CD4-positive, alpha-beta T cell treated with Interleukin-6 for 4 hours (primary cell): ENCODE measurements at places on chromosomes 16 and 17.

DNA sequence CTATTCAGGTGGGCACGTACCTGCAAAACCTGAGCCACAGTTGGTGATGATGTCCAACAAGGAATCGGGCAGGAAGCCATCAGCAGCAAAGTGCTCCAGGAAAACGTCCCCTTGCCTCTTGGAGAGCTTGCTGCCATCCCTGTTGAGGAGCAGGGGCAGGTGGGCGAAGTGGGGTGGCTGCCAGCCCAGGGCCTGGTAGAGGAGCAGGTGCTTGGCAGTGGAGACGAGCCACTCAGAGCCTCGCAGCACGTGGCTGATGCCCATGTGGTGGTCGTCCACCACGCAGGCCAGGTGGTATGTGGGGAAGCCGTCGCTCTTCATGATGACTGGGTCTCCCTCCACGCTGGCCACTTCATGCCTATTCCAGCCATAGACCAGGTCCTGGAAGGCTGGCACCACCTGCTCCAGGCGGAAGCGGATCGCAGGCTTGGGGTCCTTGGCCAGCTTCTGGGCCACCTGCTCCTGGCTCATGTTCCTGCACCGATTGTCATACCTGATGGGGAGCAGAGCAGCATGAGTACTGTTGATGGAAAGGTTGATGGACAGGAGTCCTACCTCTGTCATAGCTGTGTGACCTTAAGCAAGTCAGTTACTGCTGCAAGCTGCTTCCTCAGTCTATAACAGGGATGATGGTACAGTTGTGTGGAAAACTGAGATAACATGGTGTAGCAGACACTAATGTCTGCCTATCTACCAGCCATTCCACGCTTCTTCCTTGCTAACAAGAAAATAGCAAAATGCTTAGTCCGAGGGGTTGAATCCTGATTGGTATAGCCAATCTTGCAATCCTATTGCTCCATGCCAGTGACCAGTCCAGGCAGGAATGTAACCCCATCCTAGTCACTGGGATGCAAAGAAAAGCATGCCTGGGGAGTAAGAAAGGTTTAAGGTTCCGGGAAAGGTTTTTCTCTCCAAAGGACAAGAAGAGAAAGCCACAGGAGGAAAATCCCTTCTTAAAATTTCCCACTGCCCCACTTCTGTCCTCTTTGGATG lies 22.0 kb downstream of the EARS2 start:
- DNase-seq = no peak

DNA sequence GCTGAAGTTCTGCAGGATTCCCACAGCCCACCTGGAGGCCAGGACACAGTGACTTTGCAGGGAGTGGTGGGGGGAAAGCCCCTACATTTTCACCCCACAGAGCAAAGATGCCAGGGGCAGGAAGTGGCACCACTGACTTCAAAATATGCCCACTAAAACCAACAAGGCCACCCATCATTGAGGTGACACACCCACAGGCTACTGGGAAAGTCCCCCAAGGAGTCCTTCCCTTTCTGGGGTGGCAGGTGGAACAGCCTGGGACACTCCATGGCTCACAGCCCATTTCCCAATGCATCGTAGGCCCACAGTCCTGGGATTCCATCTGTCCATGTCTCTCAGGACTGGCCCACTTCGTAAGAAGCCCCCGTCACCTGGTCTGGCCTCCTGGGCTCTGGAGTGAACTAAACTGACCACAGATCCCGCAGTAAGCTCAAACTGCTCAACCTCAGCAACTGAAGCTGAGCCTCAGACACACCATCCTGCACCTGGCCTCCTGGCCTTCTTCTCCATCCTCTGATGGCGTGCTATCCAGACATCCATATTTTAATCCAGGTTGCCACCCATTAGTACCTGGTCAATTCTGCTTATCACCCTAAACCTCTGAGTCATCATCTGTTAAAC lies 7.5 kb upstream of the CCL1 start:
- DNase-seq = no peak

GRCh38 chr17:64073771-64074703 lies 53.6 kb upstream of the ICAM2 start:
- DNase-seq = no peak

DNA sequence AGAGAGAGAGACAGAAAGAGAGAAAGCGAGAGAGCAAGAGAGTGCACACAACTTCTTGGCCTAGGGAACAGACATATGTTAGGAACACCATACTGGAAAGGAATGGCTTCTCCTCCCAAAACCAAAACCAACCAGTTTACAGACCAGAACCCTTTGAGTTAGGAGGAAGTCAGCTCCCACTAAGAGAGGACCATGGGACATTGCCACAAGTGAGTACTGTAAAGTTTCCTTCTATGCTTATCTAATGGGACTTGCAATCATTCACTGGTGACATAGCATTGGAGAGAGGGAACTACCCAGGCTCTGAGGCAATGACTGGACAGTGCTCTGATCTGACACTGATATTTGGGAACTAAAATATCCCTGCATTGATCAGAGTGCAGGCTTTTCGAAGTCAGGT lies 32.4 kb downstream of the TBC1D3B start:
- no peak for DNase-seq

- DNase-seq = no peak
These were observed 47.1 kb downstream of the EPN2 start for GRCh38 chr17:19284005-19284959.

GRCh38 chr17:81926451-81927151 lies 934 bp downstream of the MAFG start:
- DNase-seq = peak; percentile 71

- DNase-seq = no peak
These were observed 387.5 kb upstream of the GOT2 start for GRCh38 chr16:59121411-59122261.

DNA sequence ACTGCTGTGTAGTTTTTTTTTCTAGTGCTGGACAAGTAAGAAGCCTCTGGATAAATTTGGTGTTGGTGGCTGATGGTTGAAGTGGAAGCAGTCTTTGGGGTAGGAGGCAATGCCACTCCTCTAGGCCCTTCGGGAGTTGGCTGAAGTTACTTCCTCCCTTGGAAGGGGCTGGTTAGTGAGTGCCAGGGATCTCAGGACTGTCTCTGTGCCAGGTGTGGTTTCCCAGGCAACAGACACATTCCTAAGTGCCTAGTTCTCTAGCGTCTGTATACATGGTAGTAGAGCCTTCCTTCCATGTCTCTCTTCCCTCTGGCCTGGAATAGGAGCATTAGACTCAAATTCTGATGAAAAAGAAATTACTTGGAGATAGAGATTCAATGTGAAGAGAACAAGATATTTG lies 15.3 kb downstream of the TMEM98 start:
- no peak for DNase-seq

DNA sequence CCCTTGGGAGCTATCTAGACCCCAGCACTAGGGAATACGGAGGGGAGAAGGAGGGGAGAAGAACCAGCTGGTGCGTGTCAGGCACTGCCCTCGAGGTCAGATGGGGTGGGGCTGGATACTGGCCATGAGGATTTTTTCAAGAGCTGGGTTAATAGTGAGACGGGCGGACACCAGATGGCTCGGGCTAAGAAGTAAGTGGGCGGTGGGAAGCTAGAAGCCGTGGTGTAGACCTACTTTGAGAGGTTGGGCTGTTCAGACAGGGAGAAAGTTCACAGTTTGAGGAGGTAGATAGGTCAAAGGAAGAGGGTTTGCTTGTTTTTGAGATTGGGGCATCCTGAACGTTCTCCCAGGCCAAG lies 303.8 kb downstream of the SEC14L1 start:
- no peak for DNase-seq

DNA sequence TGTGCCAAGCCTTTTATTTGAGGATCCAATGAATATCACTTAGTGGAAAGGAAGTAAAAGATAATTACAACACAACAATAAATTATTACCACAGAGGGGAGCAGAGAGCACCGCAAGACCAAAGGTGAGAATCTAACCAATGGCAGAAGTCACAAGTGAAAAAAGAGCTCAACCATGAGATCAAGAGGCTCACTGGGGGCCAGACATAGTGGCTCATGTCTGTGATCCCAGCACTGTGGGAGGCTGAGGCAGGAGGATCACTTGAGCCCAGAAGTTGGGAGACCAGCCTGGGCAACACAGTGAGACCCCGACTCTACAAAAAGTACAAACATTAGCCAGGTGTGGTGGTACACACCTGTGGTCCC lies 17.7 kb downstream of the ANKRD11 start:
- DNase-seq = no peak

GRCh38 chr16:59593194-59593661 lies 859.1 kb upstream of the GOT2 start:
- DNase-seq = no peak

- no peak for DNase-seq
These were observed 57.8 kb downstream of the PDPK1 start for GRCh38 chr16:2595393-2596205.

DNA sequence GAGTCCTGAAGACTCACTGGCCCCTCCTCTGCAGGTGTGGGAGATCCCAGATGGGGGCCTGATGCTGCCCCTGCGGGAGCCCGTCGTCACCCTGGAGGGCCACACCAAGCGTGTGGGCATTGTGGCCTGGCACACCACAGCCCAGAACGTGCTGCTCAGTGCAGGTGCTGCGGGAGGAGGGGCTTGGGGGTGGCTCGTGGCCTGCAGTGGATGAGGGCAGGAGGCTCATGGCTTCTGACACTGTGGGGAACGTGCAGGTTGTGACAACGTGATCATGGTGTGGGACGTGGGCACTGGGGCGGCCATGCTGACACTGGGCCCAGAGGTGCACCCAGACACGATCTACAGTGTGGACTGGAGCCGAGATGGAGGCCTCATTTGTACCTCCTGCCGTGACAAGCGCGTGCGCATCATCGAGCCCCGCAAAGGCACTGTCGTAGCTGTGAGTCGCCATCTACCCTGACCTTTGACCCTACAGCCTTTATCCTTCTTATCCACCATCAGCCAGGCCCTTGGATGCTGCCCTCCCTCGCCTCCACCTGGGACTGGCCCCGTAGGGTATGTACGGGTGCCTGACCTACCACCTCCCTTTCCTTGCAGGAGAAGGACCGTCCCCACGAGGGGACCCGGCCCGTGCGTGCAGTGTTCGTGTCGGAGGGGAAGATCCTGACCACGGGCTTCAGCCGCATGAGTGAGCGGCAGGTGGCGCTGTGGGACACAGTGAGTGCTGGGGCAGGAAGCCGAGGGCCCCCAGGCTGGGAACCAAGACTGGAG lies 3.6 kb downstream of the CORO1A start:
- peak; percentile 94 for DNase-seq

GRCh38 chr16:65099607-65100006 lies 22.3 kb downstream of the CDH11 start:
- DNase-seq = no peak

DNA sequence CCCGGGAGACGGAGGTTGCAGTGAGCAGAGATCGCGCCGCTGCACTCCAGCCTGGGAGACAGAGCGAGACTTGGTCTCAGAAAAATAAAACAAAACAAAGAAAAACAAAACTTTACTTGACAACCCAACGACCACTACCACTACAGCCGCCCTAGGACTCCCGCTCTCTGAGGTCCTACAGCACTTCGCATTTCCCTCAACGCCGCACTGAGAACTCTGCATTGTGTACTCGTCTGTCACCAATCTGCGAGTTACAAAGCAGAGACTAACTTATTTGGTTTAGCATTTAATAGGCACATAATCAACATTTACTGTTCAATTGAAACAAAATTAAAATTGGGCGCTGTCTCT lies 479 bp upstream of the ZNF207 start:
- DNase-seq = peak; percentile 21

DNA sequence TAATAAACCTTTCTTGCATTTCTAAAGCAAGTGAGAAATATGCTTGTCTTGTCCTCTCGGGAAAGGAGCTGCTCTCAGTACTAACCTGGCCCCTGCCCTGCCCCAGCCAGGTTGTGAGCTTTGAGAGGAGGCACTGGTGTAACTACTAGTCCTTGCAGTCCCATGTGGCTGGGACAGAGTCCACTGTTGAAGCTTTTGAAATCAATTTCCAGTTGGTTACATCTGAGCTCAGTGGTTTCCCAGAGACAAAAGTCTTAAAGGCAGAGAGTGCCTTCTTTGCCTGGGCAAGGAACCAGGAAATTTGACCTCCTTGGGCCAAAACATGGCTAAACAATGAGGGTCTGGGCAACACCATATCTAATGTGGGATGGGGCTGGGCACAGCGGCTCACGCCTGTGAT lies 48.7 kb downstream of the GSG1L start:
- DNase-seq = no peak

GRCh38 chr17:1908699-1909309 lies 79.0 kb downstream of the RPA1 start:
- DNase-seq = peak; percentile 37

DNA sequence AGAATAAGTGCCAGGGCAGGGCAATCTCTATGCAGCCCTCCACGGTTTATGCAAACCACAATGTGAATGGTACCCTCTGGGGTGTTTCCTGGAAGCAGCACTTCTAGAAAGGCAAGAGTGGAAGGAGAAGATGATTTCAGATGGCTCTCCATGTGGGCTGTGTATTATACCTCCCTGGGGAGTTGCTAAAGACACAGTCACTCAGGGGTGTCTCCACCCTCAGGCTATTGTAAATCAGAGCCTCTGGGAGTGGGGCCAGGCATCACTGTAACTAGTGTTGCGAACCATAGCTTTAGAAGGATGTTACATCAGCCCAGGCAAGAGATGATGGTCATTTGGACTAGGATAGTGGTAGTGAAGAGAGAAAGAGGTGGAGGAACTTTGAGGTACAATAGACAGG lies 83.3 kb upstream of the ZKSCAN2 start:
- no peak for DNase-seq

DNA sequence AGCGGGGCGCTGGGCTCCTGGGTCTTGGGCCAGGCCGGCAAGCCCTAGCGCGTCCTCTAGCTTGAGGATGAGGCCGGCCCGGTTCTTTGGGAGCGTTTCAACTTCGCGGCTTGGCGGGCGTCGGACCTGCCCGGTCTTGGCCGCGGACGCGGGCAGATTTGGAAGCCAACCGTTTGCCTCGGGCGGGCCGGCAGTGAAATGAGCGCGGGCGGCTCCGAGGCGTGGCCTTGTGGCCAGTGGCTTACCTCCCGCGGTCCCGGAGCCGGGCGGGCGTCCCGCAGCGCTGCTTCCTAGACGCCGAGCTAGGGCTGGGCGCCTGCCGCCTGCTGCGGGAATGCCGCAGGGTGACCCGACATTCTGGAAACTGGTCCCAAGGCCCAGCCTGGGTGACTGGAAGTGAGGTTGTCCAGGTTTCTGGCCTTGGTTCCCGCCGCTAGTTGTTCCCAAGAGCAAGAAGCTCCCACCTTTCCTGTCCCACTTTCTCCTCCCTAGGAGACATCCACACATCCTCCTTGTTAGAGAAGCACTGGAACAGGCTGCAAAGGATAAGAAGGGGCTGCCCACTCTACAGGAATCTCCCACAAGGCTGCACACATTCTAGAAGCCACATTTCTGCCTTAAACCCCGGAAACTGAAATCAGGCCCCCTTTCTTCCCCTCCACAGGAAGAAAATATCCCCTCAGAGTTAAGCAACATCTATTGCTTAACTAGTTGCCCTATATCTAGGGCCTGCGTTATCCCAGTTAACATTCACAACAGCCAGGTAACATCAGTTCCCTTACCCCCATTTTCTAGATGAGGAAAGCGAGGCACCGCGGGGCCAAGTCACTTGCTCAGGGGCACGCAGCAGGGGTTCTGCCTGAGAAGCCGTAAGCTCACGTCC lies 4.5 kb upstream of the CBX8 start:
- DNase-seq = no peak

DNA sequence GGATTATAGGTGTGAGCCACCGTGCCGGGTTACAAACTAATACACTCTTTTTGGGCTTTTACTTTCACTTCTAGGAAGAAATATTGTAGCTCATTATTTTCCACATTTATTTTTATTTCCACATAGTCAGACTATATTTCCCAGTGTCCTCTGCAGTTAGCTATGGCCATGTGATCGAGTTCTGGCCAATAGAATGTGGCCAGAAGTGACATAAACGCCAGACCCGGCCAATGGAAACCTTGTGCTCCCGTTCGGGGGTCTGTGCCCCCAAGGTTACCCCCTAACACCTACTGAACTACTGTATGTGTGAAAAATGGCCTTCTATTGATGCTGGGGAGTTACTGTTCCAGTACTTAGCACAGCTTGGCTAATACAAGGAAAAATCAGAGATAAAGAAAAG lies 13.2 kb upstream of the RPTOR start:
- no peak for DNase-seq
